Mammary epithelial cell (primary cell): ENCODE measurements at places on chromosomes 2 and 18. TPM values are rescaled to one million over a fixed set of nuclear protein-coding genes. Genes with fewer than 3 reads are reported as not detected.

TFCP2L1 gene
- total RNA-seq, result 174 TPM

UGT1A8 gene
- under 0.01 TPM for total RNA-seq

ALPI gene
- not detected in 2 replicates for total RNA-seq

SH3RF3 gene
- 2.0 TPM for total RNA-seq

ACMSD gene
- not detected in 2 replicates for total RNA-seq

NOSTRIN gene
- total RNA-seq, result not detected

UGT1A3 gene
- 0.67 TPM for total RNA-seq

APCDD1 gene
- 2.4 and 9.7 TPM in 2 replicates for total RNA-seq

NYAP2 gene
- total RNA-seq, result not detected in 2 replicates
